NCI-H2107 (cell line): ENCODE measurements at places on chromosomes 16 and 17.
A peak's percentile ranks its signal among the peaks of the same experiment; 100 is the strongest.

- no peak for DNase-seq
These were observed 62.9 kb downstream of the MRC2 start for GRCh38 chr17:62690168-62690897.

GRCh38 chr16:68369697-68370580 is 59.1 kb downstream of the PRMT7 start:
- no peak for DNase-seq

- DNase-seq: no peak
These were observed 177.4 kb upstream of the CDH5 start for GRCh38 chr16:66188917-66189725.

GRCh38 chr17:48179071-48179945 is 71.7 kb downstream of the SNX11 start:
- DNase-seq: no peak

GRCh38 chr16:63890081-63890480 is 1231.8 kb downstream of the CDH11 start:
- no peak for DNase-seq

DNA sequence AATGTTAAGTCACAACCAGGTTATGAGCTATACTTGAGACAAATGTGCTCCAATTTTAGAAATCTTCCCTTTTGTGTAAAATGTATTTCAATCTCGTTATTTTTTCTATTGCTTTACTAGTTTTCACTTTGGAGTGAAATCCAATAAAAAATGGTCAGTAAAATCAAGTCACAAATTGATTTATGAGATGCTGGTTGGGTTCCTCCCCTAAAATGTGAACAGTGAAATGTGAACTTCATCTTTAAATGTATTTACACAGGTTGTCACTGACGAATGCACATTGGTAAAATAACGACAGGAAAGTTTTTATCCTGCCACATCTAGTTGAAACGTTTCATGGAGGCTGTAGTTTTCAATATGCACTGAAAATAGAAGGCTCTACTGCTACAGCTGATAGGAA is 55.5 kb downstream of the COX10 start:
- no peak for DNase-seq

DNA sequence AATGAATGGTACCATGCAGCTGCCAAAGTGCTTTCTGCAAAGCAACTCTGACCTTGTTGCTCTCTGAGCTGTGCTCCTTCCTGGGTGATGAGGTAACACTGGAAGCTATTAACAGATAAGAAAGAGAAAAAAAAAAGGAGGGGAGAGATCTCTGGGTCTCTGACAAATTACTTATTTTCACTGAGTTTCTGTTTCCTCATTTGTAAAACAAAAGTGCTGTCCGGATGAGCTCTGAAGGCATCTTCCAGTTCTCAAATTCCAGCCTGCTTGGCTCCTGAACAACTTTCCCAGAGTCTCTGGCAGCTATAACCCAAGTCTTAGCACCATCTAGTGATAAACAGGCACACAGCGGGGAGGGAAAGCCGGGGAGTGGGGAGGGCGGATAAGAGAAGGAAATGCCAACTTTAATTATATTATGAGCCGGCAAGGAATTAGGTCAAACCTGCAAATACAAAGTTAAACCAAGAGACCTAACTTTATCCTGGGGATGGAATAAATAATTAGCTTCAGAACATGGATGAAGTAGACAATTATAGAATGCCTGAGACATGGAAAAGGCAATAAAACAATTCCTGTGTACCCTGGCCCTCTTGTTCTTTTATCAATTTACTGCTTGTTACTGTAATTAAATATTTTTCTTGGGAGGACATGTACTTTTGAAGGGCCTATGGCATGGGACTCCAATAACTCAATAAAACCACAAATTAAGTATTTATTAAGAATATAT is 61.3 kb upstream of the KIFC3 start:
- peak; percentile 19 for DNase-seq

GRCh38 chr17:83149761-83150251 is 70.4 kb downstream of the METRNL start:
- DNase-seq: no peak

GRCh38 chr17:81074875-81075274 is 39.9 kb downstream of the BAIAP2 start:
- DNase-seq: no peak

- peak; percentile 45 for DNase-seq
These were observed 1.2 kb downstream of the GRB2 start for GRCh38 chr17:75404223-75404730.

GRCh38 chr17:56976941-56977608 is 856 bp upstream of the SCPEP1 start:
- DNase-seq: no peak

GRCh38 chr17:62179525-62180161 is 114.6 kb upstream of the MED13 start:
- no peak for DNase-seq

DNA sequence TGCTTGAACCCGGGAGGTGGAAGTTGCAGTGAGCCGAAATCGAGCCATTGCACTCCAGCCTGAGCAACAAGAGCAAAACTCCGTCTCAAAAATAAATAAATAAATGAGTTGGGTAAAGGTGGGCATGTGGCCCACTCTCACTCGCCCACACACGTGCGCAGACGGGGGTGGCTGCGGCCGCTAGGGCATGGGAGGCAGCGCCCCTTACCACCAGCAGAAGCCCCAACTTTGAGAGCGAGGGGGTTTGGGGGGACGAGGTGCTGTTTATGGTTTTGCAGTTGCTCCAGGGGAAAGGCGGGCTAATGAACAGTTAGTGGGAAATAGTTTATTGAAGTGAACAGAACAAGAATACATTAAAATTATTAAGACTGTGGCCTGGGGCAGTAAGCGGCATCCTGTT is 14.9 kb upstream of the RBFOX3 start:
- DNase-seq: no peak

GRCh38 chr16:20879175-20880040 is 20.8 kb downstream of the DCUN1D3 start:
- DNase-seq: no peak

GRCh38 chr16:4958510-4959438 is 644 bp downstream of the SEC14L5 start:
- no peak for DNase-seq

GRCh38 chr16:85445779-85446222 is 167.3 kb upstream of the GSE1 start:
- no peak for DNase-seq

DNA sequence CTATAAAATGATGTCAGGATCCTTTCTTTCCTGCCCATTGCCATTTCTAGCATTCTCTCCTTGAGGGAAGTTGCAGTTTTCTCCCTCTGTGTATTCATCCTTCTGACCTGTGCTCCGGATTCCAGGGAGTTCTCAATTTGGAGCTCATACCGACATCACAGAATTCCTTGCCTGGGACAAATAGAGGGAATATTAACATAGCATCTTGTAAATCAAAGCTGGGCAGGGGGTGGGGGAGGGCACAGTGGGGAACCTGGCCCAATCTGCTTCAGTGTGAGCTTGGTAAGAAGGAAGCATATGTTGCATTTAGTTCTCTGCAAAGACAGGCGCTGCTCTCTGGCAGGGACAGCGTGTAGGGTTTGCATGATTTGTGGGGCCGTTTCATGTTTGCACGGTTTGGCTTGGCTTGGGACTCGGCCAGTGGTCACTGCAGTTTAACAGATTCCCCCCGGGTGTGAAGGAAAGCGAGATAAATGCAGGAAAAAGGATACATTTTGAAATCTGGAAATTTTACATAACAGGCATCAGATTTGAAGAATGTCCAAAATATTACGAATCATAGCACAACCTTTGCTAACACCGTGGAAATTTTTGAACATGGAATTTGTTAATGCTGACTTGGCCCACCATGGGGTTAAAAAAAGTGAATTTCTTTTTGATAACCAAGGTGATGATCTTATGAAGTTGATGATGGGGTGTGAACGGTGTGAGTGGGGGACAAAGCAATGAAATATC is 178.0 kb downstream of the WWOX start:
- no peak for DNase-seq

DNA sequence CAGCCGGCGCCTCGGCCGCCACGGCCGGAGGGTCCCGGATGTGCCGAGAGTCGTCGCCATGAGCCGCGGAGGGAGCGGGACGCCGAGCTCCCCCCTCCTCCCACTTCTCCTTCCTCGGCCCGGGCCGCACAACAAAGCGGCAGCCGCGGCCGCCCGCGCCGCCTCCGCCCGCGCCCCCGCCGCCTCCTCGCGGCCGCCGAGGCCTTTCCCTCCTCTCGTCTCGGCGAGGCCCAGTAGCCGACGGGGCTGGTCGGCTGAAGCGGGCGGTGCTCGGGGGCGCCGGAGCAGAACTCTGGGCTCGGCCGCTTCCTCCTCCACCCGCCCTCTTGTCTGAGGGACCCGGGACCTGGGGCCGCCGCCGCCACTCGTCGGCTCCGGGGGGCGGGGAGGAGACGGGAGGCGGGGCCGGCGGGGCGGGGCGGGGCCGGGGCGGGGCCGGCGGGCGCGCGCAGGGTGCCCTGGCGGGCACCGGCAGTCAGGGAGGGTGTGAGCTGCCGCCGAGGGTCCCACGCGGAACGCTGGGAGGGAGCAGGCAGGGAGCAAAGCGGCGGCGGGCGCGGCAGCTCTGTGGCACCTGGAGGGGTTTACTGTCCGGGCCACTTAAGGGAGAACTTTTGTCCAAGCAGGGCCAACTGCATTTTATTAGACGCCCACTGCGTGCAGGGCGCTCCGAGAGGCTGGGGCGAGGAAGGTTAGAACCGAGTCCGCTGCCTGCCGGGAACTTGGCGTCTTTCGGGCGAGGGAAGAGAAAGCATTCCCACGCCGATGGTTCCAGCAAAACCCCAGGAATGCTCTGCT is at the start of gene SMURF2:
SMURF2 (minus strand) TSS at position 332 of the 798 bp plus-strand sequence. CDS start 427 bp downstream, outside the sequence.
- DNase-seq: peak; percentile 55

DNA sequence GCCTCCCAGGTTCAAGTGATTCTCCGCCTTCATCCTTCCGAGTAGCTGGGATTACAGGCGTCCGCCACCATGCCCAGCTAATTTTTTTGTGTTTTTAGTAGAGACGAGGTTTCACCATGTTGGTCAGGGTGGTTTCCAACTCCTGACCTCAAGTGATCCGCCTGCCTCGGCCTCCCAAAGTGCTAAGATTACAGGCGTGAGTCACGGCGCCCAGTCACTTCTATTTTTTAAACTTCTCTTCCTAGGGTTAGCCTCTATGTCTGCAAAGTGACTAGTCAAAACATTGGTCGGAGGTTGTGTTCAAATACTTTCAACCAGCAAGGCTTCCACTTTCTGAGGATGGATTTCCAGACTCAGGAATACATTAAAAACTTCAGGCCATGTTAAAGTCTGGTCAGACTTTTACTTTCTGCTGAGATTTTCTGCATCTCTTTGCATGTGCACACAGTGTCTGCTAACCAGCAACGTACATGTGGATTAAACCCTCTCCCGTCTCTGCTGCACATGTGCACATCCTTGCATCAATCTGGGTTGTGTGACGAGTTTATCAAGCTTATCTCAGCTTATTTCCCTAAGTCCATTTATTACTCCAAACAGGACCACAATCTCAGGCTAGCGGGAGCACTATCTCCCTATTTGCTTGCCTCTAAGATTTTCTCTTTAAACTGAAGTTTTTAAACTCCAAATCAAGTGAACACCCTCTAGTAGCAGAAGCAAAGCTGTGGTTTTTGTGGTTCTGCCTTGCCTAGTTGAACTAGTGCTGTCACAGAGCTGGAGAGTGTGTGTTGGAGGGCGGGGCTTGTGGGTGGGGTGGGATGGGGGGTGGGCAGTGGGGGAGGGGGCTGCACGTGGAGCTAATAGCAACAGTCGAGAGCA is 525.2 kb upstream of the GOT2 start:
- no peak for DNase-seq

- DNase-seq: no peak
These were observed 19.4 kb downstream of the RARA start for GRCh38 chr17:40328386-40328766.

GRCh38 chr17:73938706-73939105 is 264.8 kb upstream of the RPL38 start:
- no peak for DNase-seq

- DNase-seq: no peak
These were observed 6.6 kb downstream of the RIPOR1 start for GRCh38 chr16:67535201-67535600.

GRCh38 chr16:89199241-89200123 is 855 bp downstream of the SLC22A31 start:
- no peak for DNase-seq
